AML-193 (cell line): ENCODE measurements at places on chromosomes 11 and 22.

DNA sequence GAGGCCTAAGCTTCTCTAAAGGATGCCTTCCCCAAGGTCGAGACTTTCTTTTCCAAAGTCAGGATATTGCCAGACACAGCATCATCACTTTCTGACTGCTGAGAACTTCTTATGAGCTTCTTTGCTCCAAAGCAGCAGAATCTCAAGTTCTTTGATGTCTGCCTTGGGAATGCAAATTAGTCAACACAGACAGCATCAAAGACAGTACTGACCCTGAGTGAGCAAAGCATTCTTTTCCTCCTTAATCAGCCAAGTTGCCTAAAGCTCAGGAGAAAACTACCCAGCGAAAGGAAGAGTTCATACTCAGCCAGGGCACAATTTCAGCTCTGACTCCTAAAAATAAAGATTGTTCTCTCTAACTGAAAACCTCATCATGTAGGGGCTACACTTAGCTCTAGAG, 98.0 kb downstream of the SLC36A4 start:
- DNase-seq, result no peak

DNA sequence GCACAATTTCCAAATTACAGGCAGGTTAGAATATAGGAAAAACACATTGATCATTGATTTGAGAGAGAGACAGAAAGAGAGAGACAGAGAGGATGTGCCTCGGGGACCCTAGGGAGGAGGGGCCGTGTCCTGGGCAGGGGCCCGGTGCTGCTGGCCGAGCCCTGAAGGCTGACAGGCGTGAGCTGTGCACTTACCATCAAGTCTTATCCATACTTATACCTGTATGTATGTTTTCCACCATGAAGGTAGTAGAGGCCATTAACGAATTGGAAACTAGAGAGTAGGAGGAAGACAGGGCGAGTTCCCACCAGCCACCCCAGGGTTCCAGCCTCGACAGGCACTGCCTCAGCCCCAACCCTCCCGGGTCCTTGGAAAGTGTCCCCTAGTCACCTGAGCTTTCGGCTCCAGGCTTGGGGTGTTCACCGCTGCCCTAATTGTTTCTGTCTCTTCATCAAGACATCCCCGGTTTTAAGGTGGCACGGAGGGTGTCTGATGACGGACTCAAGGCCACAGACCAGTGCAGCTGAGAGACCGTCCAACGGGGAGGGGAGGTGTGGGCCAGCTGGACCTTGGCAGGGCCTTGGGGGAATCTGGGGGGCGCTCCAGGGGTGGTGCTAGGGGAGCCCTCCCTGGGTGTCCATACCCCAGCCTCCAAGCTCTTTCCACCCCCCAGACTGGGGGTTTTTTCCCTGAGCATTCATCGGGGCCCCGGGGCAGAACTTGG, 431.3 kb downstream of the TBC1D22A start:
- no peak for DNase-seq

- DNase-seq, result no peak
Observed at GRCh38 chr11:66242095-66242765, 26.2 kb upstream of the RAB1B start.

DNA sequence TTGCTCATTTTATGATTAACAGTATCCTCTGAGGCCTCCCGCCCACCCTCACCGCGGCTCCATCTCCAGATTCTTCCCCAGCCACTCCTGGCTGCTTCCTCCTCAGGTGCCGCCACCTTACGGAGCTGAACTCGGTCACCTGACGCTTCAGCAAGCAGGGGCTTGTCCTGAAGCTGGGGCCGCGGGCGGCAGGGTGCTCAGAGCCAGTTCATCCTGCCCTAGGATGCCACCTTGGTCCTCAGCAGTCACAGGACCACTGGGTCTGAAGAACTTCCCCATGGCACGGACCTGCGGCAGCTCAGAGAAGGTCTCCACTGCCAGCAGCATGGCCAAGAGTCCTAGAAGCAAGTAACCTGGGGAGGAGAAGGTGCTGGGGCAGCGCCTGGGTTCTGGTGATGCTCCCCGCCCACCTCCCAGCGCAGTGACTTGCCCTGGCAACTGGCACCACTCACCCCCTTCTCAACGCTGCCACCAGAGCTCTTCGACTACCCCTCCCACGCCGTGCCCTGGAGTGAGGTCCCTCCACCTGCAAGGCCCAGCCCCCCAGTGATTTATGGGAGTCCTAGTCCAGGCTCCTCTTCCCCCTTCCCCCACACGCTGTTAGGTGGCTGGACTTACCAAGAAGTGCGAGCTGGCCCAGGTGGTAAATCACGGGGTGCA, 2.6 kb downstream of the KCNK7 start:
- no peak for DNase-seq

DNA sequence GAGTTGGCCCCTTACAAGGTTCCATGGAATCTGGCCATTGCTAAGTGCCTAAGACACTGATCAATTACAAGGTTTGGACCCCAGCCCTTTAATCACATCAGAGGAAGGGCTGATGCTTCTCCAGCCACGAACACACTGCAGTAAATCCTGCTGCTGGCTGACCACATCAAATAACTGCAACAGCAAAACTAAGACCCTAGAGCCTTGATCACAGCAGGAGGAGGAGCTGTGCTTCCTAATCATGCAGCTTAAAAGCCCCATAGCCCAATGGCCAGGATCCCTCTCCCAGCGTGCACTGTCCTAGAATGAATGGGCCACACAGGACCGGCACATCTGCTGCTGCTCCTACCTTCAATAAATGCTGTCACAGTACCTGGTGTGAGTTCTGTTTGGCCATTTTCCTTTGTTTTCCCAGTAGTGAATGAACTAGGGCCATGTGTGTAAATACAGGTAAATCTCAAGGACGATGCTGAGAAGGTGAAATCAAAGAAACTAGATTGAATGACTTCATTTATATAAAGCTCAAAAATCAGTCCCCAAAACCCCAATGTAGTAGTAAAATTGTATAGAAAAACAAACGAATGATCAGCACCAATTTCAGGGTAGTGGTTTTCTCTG, 12.7 kb downstream of the ZP1 start:
- no peak for DNase-seq

DNA sequence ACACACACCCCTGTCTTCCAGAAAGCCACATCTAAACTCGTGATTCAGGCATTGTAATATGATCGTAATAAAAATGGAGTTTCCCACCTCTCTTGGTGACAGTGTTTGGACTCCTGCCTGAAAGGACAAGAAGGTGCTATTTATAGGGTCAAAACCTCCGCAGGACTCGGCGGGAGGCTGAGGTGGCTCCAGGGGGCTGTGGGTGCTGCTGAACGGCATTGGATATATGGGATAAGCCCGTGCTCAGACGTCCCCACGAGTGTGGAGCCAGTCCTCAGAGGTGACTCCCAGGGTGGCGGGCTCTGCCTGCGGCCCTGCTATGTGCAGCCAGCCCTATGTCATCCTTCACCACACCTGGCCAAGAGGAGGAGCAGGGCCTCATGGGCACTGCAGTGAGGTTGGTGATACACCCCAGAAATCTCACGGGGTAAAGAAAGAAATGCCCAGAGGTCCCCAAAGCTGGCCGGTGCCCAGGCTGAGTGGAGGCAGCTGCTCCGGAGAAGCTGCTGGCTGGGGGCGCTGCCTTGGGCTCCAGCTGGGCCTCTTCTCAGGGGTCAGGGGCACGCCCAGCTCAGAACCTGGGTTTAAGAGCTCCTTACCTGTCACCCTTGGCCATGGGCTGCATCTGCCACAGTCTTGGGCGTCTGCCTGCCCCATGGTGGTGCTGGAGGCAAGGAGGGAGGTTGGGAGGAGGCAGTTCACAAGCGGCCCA, 5.1 kb upstream of the OSBPL5 start:
- DNase-seq, result no peak

- DNase-seq, result no peak
Observed at GRCh38 chr22:44438056-44438455, 60.0 kb downstream of the RTL6 start.

DNA sequence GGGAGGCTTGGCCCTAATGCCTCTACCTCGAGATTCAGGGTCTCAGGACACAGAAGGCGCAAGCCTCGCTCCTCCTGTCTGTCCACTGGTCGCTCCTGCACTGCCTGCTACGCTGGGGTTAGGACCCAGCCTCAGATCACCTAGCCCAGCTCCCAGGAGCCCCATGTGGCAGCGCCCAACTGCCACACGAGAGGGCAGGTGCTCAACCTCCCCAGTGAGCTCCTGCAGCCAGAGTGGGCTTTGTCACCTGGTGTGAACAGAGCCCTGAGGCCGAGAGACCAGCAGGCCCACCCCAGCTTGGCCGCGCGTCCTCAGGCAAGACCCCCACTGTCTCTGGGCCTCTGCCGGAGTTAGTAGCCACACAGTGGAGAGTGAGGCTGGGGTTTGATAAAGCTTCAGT, 21.7 kb upstream of the PPARA start:
- DNase-seq, result no peak

GRCh38 chr11:19834771-19835170, 122.1 kb downstream of the NAV2 start:
- DNase-seq, result no peak

DNA sequence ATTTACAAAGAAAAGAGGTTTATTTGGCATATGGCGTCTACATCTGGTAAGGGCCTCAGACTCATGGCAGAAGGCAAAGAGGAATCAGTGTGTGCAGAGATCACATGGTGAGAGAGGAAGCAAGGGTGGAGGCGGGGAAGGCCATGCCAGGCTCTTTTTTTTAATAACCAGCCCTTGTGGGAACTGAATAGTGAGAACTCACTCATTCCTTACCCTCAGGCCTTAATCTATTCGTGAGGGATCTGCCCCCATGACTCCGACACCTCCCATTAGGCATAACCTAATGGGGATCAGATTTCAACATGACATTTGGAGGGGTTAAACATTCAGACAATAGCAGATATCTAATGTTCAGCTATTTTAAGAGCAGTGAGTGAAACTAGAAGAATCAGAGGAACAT, 55.7 kb downstream of the ATM start:
- DNase-seq, result no peak

GRCh38 chr11:115333949-115334348, 170.3 kb downstream of the CADM1 start:
- no peak for DNase-seq

- no peak for DNase-seq
Observed at GRCh38 chr11:36452961-36453360, 57.1 kb downstream of the TRAF6 start.

DNA sequence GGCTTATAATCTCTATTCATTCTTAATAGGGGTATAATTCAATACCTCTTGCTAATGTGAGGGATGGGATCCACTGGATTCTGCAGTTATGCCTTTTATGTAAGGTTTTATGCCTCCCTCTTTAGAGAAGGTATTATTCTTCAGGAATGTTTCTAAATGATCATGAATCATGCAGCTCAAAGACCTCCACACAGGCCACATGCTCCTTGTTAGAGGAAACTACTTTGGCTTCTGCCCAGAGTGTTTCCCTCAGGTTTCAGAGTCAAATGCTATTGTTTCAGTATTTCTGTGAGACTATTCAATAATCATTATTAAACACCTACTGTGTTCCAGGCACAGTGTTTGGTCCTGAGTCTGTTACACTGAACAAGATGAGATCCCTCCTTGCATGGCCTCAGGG, 115.9 kb downstream of the RAB38 start:
- DNase-seq, result no peak

GRCh38 chr11:22194306-22194705, 1.4 kb downstream of the ANO5 start:
- no peak for DNase-seq

GRCh38 chr11:4195909-4196308, 101.3 kb downstream of the RRM1 start:
- no peak for DNase-seq
